GM04504 (cell line): ENCODE measurements at places on chromosomes 6 and 20.

GRCh38 chr6:156925718-156926607 lies 148.8 kb downstream of the ARID1B start:
- DNase-seq = no peak

- DNase-seq = peak; percentile 54
Observed at GRCh38 chr6:116352515-116353471, 18.0 kb upstream of the DSE start.

DNA sequence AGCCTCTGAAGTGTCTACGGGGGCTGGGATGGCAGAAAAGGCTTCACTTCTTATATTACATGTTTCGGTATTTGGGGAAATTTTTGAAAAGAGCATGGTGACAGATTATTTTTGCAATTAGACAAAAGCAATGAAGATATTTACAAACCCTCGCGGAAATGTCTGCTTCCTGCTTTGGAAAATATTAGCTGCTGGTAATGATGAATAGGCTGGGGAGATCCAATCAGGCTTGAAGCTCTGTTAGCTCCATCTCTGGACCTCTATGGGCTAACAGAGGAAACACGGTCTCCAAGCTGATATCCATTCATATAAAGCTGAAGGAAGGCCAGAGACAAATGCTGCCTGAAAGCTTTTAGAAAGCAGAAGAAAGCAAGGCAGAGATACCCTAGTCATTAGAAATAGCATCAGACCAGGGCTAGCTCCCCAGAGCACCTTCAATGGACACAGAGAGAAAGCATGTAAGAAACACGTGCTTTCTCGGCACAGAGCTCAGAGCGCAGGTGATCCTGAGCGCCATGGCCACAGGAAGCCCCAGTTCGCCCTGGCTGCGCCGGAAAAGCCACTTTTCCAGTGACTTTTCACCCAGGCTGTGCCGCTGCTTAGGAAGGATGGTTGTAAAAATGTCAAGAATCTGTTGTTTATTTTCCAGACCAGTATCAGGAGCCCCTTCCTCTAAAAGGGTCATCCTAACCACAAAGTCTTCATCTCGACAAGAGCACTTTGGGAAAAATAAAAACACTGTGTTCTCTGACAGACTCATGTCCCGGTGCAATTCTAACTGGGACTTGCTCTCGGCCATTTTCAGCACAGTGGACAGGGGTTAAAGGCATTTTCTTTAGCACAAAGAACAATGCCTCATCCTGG lies 68.5 kb upstream of the NFATC2 start:
- no peak for DNase-seq

DNA sequence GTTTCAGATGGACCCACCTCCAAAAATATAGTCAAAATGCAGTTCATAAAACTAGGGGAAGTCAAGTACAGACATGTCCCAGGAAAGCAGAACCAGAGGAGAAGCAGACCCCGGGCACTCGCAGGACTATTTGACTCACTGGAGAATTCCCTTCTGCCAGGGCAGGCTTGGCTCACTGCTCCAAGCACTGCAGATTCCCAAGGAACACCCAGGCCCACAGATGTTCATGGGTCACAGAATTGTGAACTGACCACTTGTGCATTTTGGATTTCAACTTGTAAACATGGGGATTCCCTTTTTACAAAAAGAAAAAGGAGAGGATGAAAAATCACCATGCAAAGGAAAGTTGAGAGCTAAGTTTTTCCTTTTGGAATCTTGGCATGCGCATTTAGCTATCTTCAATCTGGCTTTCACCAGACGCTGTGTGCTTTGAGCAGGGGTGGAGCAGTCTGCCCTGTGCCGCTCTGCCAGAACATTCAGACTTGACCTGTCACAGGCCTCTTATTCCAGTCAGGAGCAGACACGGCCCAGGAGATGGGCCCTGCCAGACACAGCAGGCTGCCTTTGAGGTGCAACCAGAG lies 237.5 kb upstream of the TAB2 start:
- DNase-seq = peak; percentile 47

DNA sequence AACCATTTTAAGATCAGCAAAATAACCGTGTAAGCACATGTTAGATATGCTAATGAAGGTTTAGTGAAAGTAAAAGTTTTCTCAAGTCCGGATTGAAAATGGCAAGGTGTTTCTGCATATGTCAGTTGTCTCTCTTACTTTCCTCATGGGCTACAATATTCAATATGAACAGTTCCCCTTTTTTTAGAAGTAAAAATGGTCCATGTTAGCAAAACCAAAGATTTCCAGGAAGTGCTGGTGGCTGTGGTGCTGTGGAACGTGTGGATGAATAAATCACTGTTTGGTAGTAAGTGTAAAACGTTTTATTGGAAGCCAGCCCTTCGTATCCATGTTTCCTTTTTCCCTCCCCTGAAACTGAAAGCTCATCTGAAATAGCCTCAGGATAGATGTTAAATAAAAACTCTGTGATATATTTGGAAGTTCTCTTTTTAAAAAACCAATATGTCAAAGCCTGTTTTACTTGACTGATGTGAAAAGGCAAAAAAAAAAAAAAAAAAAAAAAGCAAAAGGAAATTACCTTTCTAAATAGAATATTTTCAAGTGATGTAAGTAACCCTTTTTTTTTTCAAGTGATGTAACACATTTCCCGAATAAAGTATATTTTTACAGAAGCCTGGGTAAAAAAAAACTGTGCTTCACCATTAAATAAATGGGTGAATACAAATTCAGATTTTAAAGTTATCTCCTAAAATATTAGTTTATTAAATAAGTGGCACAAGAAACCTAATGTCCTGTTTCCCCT lies 41.9 kb downstream of the PLEKHG1 start:
- DNase-seq = no peak

- DNase-seq = no peak
Observed at GRCh38 chr6:6131492-6132109, 124.9 kb upstream of the NRN1 start.

DNA sequence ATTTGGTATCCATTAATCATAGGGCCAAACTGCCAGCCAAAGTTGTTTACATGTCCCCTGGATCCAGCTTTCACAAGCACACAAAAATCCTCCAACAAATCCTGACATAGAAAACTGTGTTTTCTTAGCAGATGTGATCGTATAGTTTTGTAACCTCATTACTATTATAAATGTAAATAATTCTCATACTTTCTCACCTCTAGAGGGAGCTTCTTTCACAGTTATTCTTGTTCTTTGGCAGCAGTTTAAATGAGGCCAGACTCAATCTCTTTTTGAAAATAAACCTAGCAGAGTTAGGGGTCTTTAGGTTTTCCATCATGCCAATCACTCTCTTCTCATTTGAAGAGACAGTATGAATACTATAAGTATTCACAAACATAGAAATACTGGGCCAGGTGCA lies 17.0 kb upstream of the ZNF318 start:
- DNase-seq = no peak

GRCh38 chr20:32321390-32321789 lies 36.7 kb upstream of the ASXL1 start:
- no peak for DNase-seq

GRCh38 chr20:51862796-51863195 lies 60.5 kb upstream of the SALL4 start:
- DNase-seq = no peak

GRCh38 chr20:41524980-41525613 lies 93.1 kb downstream of the CHD6 start:
- DNase-seq = peak; percentile 22

- DNase-seq = no peak
Observed at GRCh38 chr20:48656661-48657211, 171.1 kb downstream of the PREX1 start.
